ENCODE measurements at places on chromosomes 11 and 22.

- DNase-seq, result peak; percentile 1
Measured at GRCh38 chr11:114846416-114846791, 168.1 kb downstream of the NXPE2 start.

DNA sequence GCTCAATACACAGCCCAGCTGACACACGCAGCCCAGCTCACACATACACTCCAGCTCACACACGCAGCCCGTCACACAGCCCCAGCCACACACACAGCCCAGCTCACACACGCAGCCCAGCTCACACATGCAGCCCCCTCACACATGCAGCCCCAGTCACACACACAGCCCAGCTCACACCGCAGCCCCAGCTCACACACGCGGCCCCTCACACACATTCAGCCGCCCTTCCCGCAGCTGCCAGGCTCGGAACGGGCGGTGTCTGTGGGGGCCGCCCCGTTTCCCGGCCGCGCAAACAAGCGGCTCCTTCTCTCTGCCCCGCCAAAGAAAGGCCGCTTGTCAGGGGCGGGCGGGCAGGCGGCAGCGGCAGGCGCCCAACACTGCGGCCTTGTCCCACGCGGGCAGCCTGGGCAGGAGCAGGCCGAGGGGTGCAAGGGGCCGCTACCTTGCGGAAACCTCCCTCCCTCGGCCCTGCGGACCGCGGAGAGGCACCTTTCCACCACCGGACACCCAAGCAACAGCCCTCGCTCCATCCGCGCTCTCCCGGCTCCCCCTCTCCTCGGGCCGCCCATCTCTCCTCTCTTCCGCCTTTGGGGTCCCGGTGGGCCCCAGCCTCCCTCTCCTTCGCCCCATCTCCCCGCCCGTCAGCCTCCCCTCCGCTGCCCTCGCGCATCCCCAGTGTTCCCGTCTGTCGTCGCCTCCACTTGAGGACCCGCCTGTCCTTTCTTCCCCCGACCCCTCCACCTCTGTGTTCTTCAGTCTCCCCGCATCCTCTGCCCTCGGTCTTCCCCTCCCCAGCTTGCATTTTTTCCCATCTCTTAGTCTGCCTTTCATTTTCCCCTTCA is 2.2 kb downstream of the PHLDB1 start:
- DNase-seq, result peak; percentile 36

DNA sequence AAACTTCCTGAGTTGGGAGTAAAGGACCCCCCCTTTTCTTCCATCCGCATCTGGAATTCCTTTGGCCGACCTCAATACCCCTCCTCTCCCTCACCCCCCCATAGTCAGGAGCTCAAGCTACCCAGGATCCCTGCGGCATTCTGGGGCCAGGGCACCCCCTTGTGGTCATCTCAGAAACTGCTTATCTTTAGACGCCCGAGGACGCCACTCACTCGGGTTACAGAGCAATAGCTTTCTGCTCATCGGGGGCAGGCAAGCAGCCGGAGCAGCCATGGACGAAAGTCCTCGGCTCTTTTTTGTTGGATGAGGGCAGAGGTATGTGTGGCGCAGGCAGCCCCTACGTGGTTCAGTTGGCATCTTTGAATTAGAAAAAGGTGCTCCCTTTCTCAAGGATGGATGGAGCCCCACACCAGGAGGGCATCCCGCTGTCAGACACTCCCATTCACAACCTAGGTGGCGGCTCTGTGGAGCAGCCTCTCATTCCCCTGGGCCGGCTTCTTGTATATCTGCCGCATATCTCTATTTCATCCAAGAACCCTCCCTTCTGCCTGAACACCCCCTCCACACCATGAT is 2.3 kb downstream of the C1QTNF5 start:
- peak; percentile 89 for DNase-seq

- DNase-seq, result peak; percentile 43
Measured at GRCh38 chr11:6531267-6531752, 34.2 kb downstream of the DNHD1 start.

DNA sequence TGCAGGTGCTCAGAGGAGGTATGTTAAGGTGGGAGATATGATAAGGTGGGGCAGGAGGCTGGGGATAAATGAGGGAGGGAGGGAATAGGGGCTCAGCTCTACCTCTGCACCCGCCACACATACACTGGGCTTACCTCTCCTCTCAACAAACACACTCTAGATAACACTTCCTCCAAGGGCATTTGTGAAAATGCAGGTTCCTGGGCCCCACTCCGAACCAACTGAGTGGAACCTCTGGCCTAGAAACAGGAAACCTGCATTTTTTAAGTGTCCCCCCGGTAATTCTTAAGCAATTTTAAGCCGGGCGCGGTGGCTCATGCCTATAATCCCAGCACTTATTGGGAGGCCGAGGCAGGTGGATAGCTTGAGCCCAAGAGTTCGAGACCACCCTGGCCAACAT is 46.5 kb upstream of the CD5 start:
- DNase-seq, result no peak

DNA sequence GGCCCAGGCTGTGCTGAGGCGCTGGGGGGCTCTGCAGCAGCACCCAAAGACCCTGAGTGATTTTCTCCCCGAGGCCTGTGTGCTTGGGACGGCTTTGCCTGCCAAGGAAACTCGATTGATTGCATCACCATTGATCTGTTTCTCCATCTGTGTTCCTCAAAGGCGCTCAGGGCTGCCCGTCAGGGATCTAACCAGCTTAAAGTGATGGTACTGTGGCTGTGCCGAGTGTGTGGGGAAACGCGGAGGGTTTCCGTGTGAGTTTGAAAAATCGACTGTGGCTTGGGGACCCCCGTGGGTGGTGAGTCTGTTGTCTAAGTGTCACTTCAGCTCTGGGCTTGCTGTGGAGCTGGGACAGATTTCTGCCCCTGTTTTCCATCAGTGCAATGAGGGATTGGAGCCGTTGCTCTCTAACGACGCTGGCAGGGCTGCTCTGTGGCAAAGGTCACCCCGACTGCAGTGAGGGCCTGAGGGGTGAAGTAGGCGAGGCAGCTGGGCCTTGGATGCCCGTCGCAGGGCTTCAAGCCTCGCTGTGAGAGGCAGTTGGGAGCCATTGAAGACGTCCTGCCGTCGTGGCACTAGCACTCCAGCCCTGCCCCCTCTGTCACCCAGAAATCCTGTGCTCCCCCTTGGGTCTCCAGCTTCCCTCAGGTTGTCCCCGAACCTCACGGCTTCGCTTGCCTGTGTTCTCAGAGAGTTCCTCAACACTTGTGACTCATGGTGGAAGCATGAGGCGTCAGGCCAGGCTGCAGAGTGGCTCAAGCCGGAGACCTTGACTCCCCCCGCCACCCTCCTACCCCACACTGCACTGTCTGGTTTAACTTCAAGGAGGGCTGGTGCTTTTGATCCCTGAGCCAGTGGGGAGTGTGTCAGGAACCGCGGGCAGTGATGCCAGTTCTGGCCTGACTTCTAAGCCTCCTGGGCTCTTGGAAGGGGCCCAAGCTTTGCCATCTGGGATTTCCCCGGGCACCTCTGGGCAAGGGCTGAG is 21.8 kb downstream of the CACNA1I start:
- peak; percentile 70 for DNase-seq

DNA sequence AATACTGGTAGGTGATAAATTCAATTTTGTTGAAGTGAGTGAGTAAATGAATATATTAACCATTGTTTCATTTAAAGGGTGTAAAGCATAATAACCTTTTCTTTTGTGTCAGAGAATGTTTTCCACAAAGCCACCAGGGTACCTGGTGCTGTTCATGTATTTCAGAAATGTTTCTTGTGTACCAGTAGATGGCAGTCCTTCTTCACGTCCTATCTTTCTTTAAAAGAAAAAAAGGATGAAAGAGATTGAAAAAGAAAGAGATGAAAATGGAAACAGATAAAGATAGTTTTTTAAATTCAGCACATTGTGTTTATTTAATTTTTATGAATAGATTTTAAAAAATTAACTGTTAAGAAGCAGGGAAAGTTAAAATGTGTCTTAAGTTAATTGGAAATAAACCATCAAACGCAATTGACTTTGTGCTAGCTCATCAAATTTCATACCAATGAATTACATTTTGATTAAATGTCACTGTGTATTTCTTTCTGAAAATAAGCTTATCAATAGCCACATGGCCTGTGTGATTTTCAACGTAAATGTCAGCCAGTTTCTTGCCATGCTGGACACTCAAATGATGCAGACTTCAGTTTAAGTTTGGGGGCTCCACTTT is 65.5 kb upstream of the CHORDC1 start:
- peak; percentile 8 for DNase-seq

All from fibroblast of skin of scalp (primary cell).